Left renal cortex interstitium (tissue), 4 donors: ENCODE measurements at places on chromosomes 5 and 9. TPM values are rescaled to one million over a fixed set of nuclear protein-coding genes. Genes with fewer than 3 reads are reported as not detected.

ARSI gene
- 5.3 TPM for polyA plus RNA-seq

DNA sequence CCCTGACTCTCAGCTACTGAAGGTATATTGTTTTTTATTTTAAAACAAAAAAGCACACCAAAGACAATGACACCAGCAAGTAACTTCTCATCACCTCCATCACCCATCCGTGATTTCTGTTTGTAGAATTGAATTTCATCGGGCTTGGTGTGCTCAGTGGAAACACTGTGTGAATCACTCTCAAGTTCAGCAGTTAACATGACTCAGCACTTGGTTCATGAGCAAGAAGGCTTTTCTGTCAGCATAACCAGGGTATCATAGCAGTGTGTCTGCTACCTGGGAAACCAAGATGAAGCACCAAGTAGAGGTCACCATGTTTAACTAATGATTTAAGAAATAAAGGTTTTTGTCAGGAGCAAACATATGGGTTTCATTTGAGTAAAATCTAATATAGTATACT is 123.7 kb downstream of the INSYN2B start:
- no peak for DNase-seq

SMIM27 gene
- polyA plus RNA-seq, result 17.4 TPM

DNA sequence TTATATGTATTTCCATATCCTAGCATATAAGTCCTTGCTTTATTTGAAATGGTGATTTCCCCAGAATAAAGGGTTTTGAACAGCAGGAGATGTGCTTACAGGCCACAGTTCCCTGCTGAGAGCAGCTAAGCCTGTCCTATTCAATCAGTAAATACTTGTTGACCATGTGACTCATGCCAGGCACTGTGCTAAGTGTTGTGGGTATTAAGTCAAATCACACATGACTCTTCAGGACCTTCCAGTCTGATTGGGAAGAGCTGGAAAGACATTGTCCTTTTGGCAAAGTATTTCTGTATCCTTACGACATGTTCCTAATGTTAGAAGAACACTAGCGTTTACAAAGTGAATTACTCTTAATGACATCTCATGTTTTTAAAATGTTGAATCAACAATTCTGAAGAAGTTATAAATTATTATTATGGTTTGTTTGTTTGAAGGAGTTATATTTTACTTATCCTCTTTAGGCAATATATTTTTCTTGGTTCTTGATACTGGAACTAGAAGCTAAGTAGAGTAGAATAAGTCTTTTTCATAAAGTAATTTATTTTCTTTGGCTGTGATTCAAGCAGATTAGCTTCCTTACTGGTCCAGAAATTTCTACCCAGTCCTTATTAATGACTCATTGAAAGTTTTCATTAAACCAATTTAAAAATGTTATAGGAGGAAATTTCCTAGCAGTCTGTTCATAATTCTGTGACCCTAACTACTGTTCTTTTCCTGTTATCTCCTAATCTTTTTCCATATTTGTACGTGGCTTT is 82.1 kb downstream of the GAPVD1 start:
- DNase-seq, result peak; percentile 24

DNA sequence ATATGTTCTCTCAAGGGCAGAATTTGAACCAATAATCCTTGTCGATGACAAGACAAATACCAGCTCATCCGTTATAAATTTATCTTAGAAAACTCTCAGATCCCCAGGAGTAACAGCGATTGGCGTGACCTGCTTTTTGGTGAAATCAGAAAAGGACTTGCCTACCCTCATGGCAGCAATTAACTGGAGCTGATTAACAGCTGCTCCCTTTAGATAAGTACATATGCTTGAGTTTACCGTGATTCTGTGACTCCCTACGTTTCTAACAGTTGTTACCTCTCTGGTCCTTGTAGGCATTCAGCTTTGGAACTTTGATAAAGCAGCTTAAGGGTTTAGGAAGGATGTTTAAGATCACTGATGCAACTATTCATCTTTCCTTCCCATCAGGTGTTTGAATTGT is 2.6 kb downstream of the INVS start:
- DNase-seq, result no peak

PCDHGA1 gene
- polyA plus RNA-seq, result 1.0 TPM

OR1J2 gene
- not detected for polyA plus RNA-seq

- no peak for DNase-seq
These were observed 287.2 kb downstream of the CTNND2 start for GRCh38 chr5:11617080-11617479.

DNA sequence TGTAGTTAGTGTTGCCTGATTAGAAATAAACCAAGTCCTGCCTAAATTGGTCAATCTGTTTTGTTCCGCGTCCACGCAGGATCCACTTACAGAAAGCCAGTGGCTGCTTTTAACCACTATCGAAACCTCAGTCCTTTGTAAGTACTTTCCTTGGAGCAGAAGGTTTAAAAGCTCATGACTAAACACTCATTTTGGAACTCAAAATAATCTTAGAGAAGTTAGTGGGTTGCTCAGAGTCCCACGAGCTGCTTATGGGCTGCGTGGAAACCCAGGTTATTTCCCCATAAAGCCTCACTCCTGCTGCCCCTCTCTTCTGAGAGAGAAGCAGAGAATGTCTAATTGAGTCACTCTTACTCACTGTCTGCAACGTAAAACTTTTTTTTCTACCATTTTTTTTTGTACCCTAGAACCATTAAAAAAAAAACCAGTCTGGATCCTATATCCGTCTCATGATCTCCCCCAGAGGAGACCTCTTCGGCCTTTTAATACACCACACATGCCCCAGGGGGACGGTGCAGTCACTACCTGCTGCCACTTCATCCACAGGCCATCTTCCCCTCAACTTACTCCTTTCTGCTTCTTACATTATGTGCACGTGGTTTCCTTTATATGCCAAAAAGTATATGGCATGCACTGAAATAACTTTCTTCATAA is 7.6 kb downstream of the BASP1 start:
- no peak for DNase-seq

GRCh38 chr5:1172670-1173404 is 28.6 kb upstream of the SLC6A19 start:
- DNase-seq, result no peak

LRRTM2 gene
- polyA plus RNA-seq, result 3.0 TPM

- no peak for DNase-seq
These were observed 2117.6 kb downstream of the MAT2B start for GRCh38 chr5:165622864-165623536.

TMC1 gene
- polyA plus RNA-seq, result 0.96 TPM

ATP10B gene
- 0.54 TPM for polyA plus RNA-seq

- no peak for DNase-seq
These were observed 3.1 kb downstream of the FGD3 start for GRCh38 chr9:92950359-92950955.

DNA sequence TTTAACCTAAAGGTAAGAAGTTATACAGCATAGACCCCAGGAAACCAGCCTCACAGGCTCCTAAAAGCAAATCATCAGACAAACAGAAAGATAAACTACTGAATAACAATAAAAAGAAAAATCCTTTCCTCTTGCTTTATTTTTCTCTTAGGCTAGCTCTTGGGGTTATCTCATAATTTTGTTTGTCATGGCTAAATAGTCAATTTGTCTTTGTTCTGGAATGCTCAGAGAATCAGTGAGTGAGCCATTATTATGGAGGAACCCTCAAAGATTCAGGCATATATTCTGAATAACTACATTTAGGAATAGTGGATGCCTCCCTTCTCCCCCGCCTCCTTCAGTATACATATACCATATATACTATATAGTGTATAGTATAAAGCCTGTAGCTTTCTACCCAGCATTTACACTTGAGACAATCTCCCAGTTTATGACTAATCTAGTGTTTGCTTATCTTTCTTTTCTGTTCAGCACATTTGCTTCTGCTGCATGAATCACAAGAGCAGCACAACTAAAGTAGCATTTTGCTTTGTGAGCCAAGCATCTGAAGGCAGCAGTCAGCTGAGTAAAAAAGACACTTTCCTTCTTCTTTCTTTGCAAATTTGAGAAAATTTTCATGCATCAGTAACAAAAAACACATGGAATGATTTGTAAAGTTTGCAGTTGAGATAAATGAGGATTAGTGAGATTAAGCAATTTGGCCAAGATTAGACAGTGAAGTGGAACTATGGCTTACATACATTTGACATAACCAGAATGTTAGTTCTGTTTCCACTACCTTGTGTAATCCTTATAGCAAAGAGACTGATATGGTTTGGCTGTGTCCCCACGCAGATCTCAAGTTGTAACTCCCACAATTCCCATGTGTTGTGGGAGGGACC is 45.3 kb upstream of the PPP3R2 start:
- no peak for DNase-seq
